Activated B cell treated with CpG ODN at 0.5 μM for 24 hours (primary cell): ENCODE measurements at places on chromosomes 5 and 9. TPM values are rescaled to one million over a fixed set of nuclear protein-coding genes. Genes with fewer than 3 reads are reported as not detected.

The RNF180 gene
- not detected in 2 replicates for total RNA-seq

The CYLC2 gene
- not detected in 2 replicates for total RNA-seq

The RETREG1 gene
- total RNA-seq: 3.3 and 3.5 TPM in 2 replicates

The C9orf153 gene
- total RNA-seq: 0.17 and 0.18 TPM in 2 replicates

The DOLK gene
- total RNA-seq: 9.0 and 10.3 TPM in 2 replicates

The ANKRD33B gene
- 156 and 170 TPM in 2 replicates for total RNA-seq

The DCANP1 gene
- not detected in 2 replicates for total RNA-seq

The SLC6A18 gene
- not detected in 2 replicates for total RNA-seq

The CCDC152 gene
- total RNA-seq: 6.4 and 6.9 TPM in 2 replicates

The KIF24 gene
- 0.69 and 0.71 TPM in 2 replicates for total RNA-seq

The COQ4 gene
- total RNA-seq: 36.2 and 45.6 TPM in 2 replicates

The PTGS1 gene
- 8.9 and 9.4 TPM in 2 replicates for total RNA-seq

The GOLPH3 gene
- total RNA-seq: 55.5 and 60.1 TPM in 2 replicates

The ANKRD18B gene
- total RNA-seq: not detected in 2 replicates

The INSL4 gene
- total RNA-seq: not detected in 2 replicates

The ZNF346 gene
- 28.0 and 31.4 TPM in 2 replicates for total RNA-seq

The GKAP1 gene
- total RNA-seq: 3.7 and 4.3 TPM in 2 replicates

The IFNA21 gene
- total RNA-seq: not detected in 2 replicates

The F12 gene
- total RNA-seq: 0.31 TPM in 1 of 2 replicates, not detected in the other

The MCC gene
- 0.22 and 0.32 TPM in 2 replicates for total RNA-seq
